Stimulated activated CD8-positive, alpha-beta memory T cell treated with anti-CD3 and anti-CD28 coated beads, Interleukin-15, amount 100 ng/mL, for 4 hours (primary cell): ENCODE measurements at places on chromosomes 4 and X.

DNA sequence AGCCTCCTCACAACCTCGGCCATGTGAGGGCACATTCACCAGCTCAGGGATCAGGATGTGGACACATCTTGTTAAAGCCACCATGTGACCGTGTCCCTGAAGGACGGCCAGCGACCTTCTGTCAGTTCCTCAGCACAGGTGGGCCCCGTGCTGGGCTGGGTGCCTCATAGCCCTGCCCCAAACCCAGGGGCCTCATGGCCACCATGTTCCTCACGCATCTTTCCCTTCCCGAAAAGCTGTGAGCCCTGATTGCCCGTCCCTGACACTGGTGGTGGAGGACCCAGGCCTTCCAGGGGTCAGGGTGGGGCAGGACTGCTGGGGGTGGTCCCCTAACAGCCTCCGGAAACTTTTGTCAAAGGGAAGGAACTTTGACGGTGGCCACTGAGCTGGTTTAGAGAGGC, 60.1 kb upstream of the ADRA2C start:
- DNase-seq: no peak

- no peak for DNase-seq
Observed at GRCh38 chr4:48639807-48640206, 140.3 kb downstream of the FRYL start.

GRCh38 chr4:164177153-164177552, 576.8 kb upstream of the SMIM31 start:
- DNase-seq: no peak

DNA sequence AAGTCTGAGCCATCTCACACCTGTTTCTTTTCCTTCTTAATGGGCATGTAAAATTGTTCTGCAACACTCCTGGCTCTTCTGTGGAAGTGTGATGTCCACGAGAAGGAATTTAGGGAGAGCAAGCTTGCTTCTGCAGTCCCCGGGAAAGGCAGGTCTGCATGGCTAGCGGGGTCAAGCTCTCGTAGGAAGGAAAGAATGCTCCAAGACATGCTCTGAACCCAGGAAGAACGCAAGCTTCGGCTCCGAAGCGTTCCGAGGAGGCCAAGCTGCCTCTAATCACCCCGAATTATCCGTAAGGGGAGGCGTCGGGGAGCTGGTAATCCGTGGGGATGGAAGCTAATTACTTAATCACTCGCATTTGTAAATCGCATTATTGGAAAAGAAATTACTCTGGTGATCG, 177.7 kb downstream of the CRLF2 start:
- no peak for DNase-seq

GRCh38 chrX:23787745-23788118, 4.8 kb downstream of the SAT1 start:
- no peak for DNase-seq

DNA sequence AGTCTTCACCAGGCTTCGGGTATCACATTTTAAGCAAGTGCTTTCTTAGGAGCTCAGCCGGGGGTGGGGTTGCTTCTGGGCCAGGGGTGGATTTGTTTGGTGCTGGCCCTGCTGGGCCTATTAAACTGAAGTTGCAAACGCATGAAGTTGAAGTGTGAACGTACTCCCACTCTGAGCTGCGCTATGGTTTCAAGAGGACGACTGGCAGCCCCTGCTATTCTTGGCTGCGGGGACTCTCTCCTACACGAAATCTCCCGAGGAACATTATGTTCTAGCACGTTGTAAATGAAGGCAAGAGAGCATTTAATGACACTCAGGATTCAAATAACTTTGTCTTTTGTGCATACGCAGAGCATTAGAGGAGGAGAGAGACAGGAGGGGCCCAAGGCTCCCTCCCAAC, 401.3 kb upstream of the BOD1L1 start:
- DNase-seq: no peak

DNA sequence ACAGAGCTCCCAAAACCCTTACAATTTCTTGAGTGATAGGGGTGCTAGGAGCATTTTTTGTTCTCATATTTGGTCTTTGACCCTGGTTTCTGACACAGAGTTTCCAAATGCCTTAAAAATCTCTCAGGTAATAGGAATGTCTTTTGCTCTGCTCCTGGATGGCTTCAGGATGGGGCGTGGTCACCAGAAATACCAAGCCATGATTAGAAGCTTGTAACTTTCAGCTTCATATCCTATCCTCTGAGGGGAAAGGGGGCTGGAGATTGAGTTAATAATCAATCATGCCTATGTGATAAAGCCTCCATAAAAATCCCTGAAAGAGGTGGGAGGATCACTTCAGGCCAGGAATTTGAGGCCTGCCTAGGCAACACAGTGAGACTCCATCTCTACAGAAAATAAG, 34.6 kb upstream of the IL9R start:
- no peak for DNase-seq

DNA sequence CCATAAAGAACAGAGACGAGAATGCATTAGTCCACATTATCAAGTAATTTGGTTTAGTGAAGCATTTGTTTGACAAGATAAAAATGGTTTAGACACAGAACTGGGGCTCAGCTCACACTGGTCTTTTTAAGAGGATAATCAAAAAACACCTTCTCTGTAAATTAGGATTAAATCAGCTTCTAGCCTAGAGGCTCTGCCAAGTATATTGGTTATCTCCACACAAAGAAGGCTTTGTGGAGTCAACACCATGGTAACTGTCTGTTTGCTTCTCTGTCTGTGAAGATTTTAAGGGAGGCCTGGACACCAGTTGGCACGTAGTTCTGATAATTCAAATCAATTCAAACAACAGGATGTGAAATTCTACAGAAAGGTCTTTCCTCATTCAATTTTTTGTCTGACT, 687.0 kb downstream of the DMD start:
- DNase-seq: no peak

DNA sequence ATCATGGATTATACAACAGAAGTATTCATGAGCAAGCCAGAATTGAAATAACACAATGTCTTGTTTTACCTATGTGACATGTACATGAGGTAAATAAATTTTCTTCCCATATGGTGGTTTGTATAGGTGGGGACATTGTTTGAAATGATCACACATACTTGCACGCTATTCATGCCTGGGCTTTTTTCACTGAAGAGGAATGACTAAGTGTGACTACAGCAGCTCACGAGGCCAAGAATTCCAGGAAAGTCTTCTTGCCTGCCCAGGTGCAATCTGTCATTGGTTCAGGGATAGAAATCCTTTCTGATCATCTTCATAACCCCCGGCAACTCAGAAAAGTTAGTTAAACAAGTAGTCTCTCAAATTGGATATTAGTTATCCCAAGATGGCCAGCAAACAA, 36.3 kb upstream of the AREG start:
- no peak for DNase-seq

GRCh38 chr4:183335369-183335940, 13.2 kb upstream of the CLDN24 start:
- DNase-seq: no peak

GRCh38 chr4:118173126-118173525, 138.8 kb downstream of the NDST3 start:
- DNase-seq: no peak

DNA sequence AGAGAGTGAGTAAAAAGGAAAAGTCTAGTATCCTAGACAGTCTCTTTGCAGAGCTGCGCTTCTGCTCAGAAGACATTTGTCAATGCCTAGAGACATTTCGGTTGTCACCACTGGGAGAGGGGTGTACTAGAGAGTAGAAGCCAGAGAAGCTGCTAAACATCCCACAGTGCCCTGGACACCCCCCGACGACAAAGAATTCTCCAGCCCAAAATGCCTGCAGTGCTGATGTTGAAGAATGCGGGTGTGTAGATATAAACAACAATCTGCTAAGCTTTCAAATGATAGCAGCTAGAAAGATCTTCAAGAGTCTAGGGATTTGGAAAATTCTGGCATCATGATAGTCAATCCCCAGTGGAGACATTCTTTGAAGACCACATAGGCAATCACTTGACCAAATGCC, 90.1 kb downstream of the PALLD start:
- no peak for DNase-seq

DNA sequence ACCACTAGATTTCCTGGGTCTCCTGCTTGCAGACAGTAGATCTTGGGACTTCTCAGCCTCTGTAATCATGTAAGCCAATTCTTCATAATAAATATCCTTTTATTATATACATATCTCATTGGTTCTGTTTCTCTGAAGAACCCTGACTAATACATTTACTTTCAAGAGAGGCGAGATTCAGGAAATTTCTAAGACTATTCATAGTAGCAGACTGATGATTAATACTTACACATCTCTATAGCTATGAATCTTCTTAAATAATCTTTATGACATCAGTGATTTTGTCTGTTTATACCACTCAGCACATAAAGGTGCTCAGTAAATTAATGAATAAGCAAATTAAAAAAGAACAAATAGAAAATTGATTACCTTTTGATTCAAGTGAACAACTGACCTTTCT, 682.3 kb upstream of the GRID2 start:
- no peak for DNase-seq

GRCh38 chr4:120873554-120873953, 49.0 kb downstream of the PRDM5 start:
- DNase-seq: no peak

DNA sequence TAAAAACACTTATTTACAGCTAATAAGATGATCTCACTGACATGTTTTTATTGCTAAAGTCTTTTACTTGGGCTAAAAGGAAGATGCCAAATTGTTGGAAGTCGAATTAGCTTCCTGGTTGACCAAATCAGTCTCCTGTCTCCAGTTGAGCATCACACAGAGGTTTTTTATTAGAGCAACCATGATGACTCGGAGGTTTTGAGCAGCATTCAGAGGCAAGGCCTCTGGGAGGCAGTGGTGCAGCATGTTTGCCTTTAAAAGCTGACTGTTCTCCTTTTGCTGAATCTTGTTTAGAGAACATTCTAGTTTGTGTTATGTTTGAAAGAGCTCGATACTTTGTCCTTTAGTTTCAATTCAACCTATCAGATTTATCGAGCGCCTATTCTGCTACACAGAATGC, 2.1 kb downstream of the UCHL1 start:
- DNase-seq: no peak

DNA sequence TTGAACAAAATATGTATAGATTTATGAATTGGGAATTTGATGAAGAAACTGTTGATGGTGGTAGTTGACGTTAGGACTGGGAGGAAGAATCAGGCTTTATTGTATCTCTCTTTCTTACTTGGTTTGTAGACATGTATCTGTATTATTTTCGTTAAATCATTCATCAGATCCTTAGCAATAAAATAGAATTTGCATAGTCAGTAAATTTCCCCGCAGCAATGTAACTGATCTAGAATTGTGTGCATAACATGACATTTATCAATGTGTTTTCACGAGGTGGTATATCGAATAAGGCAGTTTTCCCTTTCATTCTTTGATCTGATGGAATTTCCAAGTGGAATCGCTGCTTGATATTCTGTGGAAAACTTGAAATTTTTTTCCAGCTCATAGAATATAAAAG, 308.8 kb downstream of the SPRY1 start:
- DNase-seq: no peak

DNA sequence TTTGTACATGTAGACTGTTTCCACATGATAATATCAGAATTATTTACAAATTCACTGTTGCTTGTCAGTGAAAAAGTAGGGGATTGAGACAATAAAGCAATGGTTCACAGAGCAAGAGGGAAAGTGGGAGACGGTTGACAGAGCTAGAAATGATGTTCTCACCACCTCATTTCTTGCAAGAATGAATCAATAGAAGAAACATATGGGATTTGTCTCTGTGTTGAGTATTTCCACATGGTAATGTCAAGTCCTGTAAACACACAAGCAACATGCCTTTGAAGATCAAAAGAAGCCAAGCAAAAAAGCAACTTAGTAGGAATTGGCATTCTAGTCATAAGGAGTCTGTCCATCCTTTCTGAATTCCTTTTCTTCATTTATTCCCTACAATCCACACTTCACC, 1806.6 kb upstream of the AGA start:
- no peak for DNase-seq

GRCh38 chrX:39815631-39816030, 282.1 kb downstream of the BCOR start:
- DNase-seq: no peak

GRCh38 chr4:42878863-42879262, 13.7 kb upstream of the GRXCR1 start:
- no peak for DNase-seq

GRCh38 chr4:112766422-112766821, 129.5 kb downstream of the LARP7 start:
- DNase-seq: no peak

DNA sequence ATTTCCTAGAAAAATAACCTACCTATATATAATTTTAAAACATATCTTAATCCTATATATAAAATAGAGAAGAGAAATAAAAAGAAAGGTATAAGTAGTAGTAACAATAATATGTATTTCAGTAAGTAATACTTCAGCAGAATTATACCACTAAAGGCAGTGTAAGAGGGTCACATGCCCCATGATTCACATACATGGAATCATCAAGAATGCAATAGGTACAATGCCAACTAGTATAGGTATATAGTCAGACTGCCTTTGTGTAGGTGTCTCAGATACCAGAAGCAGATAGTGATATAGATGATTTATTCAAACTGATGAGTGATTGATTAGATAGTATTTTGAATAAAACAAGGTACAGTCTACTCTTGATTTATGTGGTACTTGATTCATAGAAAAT, 9.4 kb downstream of the AIMP1 start:
- DNase-seq: no peak

- no peak for DNase-seq
Observed at GRCh38 chr4:173121076-173121561, 47.5 kb upstream of the GALNT7 start.

DNA sequence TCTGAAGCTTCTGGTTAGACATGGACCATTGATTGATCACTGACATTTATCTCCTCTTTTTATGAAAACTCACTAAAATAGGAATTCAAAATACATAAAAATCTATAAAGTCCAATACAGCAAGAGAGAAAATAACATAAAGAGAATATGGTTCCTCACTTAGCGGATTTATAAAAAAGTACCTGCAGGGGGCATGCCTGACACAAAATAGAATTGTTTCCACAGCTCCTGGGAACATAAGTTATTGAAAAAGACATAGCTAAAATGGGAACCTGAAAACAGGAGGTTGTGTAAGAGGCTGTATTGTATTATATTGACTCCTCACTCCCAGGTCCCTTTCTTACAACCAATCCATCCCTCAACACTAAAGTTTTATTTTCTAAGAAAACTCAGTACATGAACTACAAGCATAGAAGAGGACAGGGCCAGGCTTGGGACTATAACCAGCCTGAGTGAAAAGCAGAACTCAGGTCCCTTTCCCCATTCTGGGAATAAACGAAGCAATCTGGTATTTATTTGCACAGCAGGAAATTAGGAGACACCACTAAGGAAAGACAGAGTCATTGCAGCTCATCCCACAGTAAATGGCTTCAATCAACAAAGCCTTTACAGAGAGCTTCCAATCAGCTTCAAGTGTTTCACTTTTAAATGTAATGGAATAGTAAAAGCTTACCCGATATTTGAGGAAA, 121.1 kb upstream of the NDST4 start:
- DNase-seq: no peak

DNA sequence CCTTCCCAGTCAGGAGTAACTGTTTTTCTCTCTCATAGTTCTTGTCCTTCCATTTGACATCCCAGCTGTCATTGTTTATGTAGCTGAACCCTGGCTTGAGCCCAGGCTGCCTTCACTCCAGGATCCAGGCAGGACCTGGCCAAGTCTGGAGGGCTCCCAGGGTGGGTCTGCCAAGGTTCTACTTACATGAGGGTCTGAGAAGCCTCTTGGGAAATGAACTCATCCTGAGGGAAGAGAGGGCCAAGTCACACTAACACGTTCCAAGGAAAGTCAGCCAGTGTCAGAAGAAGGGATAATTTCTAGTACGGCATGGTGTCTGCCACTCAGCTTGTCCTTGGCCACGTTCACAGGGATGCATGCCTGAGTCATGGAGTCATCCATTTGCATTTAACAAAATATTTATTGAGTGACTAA, 54.8 kb upstream of the SRD5A3 start:
- no peak for DNase-seq
